ENCODE measurements at places on chromosomes 4 and X. TPM values are rescaled to one million over a fixed set of nuclear protein-coding genes. Genes with fewer than 3 reads are reported as not detected.

- DNase-seq, result no peak
These were observed 225.1 kb upstream of the ITM2A start for GRCh38 chrX:79592259-79592658.

The QRFPR gene
- total RNA-seq, result not detected

DNA sequence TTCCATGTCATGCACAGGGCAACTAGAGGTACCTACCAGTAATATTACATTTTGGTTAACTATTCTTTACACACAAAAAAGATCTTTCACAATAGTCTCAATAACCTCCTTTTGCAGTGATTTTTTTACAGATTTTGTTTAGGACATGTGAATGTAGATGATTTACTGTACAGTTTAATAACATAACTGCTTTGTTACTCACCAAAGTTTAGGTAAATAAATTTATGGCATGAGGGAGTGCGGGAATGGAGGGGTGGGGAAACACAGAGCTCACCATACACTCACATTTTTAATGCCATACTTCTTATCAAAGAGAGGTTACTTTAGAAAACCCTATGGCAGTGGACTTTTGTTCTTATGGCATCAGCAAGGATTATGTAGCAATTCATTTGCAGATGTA, 93.1 kb upstream of the TEX13A start:
- DNase-seq, result no peak

GRCh38 chr4:22695029-22695428, 2.3 kb downstream of the GBA3 start:
- DNase-seq, result no peak

The SLIT2 gene
- total RNA-seq, result 1.3 TPM

All from right lobe of liver (tissue), 6 donors.